ENCODE measurements at places on chromosomes 3 and 15.

- DNase-seq: no peak
Observed at GRCh38 chr3:51961011-51961410, 5.8 kb downstream of the GPR62 start.

GRCh38 chr3:48927928-48928327 is 9.3 kb downstream of the ARIH2 start:
- DNase-seq: no peak

- no peak for DNase-seq
Observed at GRCh38 chr3:14587740-14588360, 47.7 kb upstream of the GRIP2 start.

DNA sequence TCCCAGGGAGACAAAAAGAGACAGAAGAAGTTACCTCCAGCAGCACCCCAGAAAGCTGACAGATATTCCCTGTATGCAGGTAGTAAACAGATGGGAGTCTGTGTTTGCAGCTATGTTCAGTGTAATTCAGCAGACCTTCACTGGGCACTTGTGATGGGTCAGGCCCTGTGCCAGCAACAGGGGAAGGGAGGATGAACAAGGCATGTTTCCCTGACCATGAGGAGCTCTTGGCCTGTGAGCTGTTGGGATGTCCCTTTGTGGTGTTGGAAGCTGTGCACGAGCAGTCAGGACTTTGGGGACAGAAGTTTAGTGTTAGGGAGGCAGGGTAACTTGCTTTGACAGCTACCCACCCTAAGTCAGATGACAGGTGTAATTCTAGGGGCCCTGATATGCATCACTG is 106.0 kb upstream of the TRIM42 start:
- no peak for DNase-seq

- no peak for DNase-seq
Observed at GRCh38 chr15:99718421-99718820, 14.8 kb downstream of the LYSMD4 start.

DNA sequence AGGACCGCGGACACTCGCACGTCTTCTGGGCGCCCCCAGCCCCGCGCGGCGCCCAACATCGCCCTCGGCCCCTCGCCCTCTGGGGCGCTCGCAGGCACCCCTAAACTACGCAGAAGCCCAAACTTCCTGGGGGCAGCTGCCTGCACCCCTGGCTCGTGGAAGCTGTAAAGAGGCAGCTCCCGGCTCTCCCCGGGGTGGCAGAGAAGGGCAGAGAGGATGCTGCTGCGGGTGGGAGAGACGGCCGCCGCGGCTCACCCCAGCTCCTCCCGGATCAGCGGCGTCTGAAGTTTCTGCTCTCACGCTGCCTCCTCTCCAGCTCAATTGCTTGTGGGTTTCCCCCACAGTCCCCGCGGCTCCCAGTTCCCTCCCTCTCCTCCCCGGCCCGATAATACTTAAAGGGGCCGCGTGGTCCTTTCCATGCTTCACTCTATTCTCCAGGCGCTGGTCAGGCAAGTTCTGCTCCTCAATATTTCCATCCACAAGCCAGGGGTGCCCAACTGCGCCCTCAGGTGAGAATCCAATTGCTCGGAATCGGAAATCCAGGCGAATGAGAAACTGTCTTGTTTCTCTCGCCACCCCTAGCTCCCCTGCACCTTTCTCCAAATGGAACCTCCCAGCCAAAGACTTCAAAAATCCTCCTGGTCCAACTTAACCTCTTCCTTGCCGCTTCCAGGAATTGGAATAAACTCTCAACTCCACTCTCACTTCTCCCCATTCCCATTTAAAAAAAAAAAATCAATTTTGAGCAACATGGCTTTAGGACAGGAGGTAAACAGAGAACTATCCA is 748.5 kb downstream of the ROBO1 start:
- DNase-seq: peak; percentile 80

DNA sequence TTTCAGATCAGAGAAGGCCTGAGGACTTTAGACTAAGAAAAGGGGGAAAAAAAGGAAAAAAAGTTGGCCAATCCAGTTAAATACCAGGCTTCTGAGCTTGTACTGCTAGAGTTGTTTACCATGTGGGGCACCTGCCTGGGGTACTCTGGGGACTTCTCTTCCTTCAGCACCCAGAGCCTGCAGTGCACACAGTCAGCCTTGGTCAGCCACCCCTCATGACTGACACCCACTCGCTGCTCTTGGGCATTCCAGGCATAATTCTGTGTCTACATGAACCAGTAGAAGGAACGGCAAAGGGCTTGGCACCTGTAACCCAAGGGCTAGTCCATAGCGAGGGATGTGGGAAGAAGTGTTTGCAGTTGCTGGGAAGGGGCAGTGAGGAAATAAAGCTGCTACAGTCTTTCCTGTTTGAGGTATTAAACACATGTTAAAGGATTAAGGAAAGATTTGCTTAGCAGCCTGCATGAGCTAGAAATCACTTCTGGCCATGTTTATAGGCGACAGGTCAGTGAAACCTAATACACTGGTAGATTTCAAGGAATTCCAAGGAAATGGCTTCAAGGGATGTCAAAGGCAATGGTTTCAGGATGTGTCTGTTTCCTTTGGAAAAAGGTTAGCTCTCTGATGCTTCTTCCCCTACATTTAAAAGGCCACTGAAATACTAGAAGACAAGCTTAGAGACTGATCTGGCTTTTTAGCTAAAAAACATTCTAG is 232.5 kb downstream of the CHST2 start:
- no peak for DNase-seq

GRCh38 chr3:125240496-125240895 is 27.9 kb upstream of the SLC12A8 start:
- no peak for DNase-seq

DNA sequence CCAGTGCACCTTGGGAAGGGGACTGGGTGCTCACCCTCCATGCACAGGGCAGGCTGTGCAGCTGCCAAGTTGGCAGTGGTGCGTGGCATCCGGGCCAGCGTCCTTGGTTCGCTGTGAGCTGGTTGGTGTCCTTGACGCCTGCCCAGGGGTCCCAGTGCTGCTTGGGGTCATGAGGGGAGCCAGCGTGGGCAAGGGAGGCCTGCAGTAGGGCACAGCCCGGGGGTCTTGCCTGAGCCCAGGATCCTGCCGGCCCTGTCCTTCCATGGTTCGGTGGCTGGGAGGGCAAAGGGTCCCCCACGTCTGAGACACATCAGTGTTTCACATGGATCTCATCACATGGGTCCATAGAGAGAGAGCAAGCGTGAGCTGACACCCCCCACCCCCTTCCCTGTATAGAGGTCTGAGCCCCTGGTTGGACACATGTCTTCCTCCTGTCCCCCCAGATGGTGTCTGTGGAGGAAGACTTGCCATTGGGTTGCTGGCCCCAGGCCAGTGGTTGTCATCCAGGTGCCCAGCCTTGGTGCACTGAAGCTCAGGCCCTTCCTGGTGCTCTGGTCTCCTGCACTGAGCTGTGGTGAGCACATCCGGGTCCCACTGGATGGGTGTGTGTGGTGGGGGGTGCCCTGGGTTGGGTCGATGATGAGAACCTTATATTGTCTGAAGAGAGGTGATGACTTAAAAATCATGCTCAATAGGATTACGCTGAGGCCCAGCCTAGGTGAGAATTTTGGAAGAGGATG is 232.3 kb downstream of the SNRPN start:
- DNase-seq: no peak
